ENCODE measurements at places on chromosomes 2 and 18. TPM values are rescaled to one million over a fixed set of nuclear protein-coding genes. Genes with fewer than 3 reads are reported as not detected.

Gene ALLC
- total RNA-seq = not detected

Gene IL36B
- total RNA-seq = not detected

Gene RTTN
- total RNA-seq = 13.9 TPM

Gene AQP4
- total RNA-seq = not detected

Gene NFATC1
- total RNA-seq = 11.5 TPM

Gene CFAP221
- 12.2 TPM for total RNA-seq

Gene DSG4
- total RNA-seq = not detected

Gene RBKS
- total RNA-seq = 5.4 TPM

Gene GYPC
- total RNA-seq = 77.5 TPM

Gene TRIM54
- total RNA-seq = not detected

Gene LRP2
- total RNA-seq = not detected

Gene HOXD8
- total RNA-seq = 10.2 TPM

Gene PCARE
- not detected for total RNA-seq

Gene DHRS9
- total RNA-seq = not detected

Measured in articular chondrocyte of knee joint (primary cell).